ENCODE measurements at places on chromosomes 2 and 18. TPM values are rescaled to one million over a fixed set of nuclear protein-coding genes. Genes with fewer than 3 reads are reported as not detected.

DNA sequence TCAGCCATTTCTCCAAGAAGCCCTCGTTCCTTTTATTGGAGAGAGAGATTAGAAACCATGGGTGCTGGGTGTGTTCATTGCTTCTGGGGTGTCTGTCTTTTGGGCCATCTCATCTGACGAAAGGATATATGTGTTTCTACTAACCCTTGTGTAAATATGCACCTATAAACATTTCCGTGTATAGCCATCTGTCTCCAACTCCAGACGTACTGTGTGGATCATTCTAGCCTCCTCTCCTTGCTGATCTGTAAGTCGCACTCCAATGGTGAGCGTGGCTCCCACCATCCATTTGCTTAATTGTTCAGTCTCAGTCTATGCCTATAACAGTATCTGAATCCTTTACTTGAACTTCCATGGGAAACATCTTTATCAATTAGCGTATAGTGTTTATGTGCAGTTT, 1.8 kb downstream of the RBFA start:
- no peak for DNase-seq

DNA sequence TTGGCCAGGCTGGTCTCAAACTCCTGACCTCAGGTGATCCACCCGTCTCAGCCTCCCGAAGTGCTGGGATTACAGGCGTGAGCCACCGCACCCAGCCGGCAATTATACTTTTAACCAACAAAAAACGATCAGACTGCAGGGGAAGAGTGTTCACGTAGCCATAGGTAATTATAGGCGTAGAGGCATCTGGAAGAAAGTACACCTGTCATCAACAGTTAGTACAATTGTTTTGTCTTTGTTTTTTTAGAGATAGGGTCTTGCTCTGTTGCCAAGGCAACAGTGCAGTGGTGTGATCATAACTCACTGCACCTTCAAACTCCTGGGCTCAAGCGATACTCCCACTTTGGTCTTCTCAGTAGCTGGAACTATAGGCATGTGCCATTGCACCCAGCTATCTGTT, 20.0 kb downstream of the ST3GAL5 start:
- DNase-seq, result no peak

GRCh38 chr2:234703258-234703657, 206.4 kb upstream of the ARL4C start:
- no peak for DNase-seq

- DNase-seq, result no peak
These were observed 188.4 kb upstream of the GYPC start for GRCh38 chr2:126467367-126468054.

DNA sequence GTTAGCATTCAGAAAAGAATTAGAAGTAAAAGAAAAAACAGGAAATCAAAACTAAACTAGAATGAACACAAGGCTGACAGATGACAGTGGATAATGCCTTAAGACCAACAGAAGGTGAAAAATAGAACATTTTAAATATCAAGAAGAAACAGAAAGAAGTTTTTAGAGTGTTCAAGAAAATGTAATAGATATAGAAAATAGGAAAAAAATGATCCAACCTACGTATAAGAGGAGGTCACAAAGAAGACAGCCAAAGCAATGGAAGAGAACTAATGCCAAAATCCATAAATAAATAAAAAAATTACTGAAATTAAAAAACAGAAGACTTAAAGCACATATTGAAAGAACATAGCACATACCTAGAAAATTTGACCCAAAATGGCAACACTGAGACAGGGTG, 42.5 kb upstream of the EN1 start:
- DNase-seq, result no peak

Gene RAB6C
- not detected for total RNA-seq

DNA sequence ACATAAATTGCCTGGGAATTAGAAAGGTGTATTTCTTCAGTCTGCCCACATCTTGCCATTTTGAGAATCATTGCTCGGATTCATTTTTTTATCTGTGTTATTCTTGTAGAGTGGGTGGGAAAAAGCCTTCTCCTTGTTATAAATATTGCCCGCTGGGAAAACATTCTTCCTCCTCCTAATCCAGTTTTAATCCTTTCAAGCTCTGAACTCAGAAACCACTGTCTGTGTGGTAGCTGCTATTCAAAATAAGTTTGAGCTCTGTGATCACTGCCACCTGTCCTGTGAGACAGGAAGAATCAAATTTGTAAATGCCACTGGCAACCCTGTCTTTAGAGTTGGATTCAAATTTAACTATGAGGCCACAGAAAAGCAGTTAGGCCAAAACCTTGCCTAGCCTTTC, 1875.2 kb upstream of the PIK3C3 start:
- no peak for DNase-seq

All from activated naive CD8-positive, alpha-beta T cell treated with anti-CD3 and anti-CD28 coated beads for 36 hours (primary cell).